Stimulated activated CD8-positive, alpha-beta memory T cell treated with anti-CD3 and anti-CD28 coated beads, Interleukin-7, amount 100 ng/mL, for 4 hours (primary cell): ENCODE measurements at places on chromosomes 5 and 9.

DNA sequence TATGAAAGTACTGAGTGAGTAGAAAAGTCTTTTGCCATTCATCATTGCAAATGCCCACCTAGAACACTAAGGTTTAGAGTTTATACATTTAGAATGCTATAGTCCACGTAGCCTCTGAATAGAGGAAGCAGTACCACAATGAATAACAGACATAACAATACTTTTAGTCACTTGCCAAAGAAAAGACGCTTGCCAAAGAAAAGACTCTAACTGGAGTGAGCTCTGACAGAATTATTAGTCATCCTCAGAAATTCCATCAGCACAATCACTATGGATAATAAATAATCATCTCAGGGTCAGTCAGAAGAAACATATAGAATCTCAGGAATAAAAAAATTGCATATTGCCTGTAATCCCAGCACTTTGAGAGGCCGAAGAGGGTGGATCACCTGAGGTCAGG, 168.5 kb upstream of the TARS1 start:
- no peak for DNase-seq

- no peak for DNase-seq
These were observed 231.2 kb downstream of the ARRDC3 start for GRCh38 chr5:91151947-91152346.

DNA sequence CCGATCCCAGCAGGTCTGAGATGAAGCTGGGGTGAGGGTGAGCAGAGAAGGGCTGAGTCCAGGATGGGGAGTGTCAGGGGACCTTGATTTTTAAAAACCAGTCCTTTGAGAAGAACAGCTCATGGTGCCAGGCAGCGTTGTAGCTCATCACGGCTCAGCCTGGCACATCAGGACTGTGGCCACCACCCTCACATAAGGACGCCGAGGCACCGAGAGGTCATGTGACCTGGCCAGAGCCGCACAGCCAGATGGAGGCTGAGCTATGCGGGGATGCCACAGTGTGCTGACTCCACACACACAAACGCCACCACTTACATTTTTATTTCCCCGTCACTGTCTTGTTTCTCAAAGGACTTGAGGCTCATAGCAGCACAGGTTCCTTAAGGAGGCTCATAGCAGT, 32.9 kb upstream of the CEP72 start:
- DNase-seq: no peak

DNA sequence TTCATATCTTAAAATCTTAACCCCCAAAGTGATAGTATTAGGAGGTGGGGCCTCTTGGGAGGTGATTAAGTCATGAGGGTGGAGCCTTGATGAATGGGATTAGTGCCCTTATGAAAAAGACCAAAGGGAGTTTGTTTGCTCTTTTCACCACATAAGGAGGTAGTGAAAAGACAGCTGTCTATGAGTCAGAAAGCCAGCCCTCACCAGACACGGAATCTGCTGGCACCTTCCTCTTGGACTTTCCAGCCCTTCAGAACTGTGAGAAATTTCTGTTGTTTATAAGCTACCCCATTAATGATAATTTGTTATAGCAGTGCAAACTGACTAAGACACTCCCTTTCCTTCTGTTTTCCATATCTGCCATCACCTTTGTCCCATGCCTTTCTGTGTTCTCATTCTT, 20.8 kb downstream of the IFNB1 start:
- no peak for DNase-seq

DNA sequence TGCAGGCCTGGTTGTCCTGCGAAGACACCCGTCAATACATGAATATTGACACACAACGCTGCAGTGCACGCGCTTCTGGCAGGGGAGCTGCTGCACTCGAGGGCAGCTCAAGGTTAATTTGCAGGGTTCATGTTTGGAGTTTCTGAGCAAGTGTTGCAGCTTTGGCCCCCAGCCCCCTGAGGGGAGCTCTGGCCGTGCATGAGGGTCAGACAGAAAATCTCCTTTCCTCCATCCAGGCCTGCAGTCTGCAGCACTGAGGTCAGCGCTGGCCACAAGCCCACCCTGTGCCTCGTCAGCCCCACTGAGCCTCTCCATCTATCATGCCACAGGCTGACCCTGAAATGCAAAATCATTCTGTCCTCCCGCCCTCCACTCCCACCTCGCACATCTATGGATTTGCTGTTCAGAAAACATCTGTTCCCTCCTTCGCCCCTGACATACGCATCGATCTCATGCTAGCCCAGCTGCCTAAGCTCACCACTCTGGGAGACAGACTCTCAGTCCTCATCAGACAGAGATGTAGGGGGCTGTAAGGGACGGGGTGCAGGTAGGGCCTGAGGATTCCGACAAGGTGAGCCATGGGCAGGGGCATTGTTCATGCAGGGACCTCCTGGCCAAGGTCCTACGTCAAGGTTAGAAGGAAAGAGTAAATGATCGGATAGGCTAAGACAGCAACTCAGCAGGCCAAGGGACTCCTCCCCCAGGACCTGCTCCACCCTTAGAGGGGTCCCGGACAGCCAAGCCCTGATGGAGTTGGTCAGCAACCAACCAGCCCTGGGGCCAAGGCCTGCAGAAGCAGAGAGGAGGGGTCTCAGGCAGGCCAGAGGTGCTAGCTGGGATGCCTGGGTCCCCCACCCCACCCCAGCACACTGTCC, 125.1 kb downstream of the KCNIP1 start:
- no peak for DNase-seq

GRCh38 chr9:22657713-22658112, 211.1 kb downstream of the DMRTA1 start:
- no peak for DNase-seq

GRCh38 chr5:148875205-148875875, 48.9 kb downstream of the ADRB2 start:
- no peak for DNase-seq

- no peak for DNase-seq
These were observed 293.1 kb upstream of the PANK3 start for GRCh38 chr5:168872246-168872645.

DNA sequence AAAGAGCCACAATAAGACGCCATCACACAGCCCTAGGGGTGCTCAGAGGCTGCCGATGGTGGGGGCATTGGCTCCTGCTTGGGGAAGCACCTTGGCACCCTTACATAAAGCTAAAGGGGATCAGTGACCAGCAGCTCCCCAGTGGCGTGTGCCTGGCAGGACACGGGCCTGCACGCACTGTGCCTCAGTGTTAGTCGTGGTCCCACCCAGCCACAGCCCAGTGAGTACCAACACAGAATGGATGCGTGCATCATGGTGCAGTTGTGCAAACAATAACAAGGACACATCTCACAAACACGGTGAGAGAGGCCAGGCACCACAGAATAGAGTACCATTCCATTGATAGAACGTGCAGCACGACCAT, 103.2 kb downstream of the WNK2 start:
- no peak for DNase-seq

DNA sequence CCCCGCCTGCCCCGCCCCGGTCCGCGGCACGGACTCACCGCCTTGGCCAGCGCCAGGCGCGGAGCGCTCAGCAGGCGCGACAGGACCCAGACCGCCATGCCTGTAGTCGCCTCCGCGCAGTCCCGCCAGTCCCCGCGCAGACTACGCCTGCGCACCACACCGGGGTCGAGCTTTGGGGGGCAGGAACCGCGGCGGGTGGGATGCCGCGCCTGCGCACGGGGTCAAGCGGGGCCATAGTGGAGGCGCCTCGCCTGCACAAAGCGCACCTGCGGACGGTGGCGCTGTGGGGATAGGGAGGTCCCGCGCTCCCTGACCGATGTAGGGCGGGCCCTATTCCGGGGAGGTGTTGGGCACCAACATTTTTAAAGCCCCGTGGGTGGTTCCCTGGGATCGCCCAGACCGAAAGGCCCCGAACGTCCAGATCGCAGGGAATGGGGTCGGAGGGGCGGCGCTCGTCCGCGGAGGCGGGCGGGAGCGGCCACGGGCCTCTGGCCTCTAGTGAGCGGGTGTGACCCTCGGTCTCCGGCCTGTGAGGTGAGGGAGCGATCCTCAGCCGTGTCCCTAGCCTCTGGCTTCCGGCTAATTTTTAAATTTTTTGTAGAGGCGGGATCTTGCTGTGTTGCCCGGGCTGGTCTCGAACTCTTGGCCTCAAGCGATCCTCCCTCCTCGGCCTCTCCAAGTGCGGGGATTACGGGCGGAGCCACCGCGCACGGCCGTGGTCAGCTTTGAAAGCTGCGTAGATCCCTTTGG, 70.8 kb upstream of the LPCAT1 start:
- peak; percentile 60 for DNase-seq

DNA sequence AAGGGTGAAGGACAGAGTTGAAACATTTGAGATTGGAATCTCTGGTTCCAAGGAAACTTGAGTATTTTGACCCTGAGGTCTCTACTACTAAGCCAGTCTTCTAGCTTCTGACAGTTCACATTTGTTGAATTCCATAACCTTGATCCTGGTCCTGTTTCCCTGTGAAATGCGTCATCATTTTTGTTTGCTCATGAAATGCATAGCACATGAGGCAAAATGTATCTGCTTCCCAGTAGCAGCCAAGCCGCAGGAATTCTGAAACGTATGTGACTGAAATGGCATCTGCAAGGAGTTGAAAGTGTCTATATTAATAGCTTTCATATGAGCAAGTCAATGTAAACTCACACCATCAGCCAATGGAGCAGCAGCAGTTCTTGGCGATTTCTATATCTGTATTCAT, 307.9 kb downstream of the CSNK1G3 start:
- DNase-seq: no peak

DNA sequence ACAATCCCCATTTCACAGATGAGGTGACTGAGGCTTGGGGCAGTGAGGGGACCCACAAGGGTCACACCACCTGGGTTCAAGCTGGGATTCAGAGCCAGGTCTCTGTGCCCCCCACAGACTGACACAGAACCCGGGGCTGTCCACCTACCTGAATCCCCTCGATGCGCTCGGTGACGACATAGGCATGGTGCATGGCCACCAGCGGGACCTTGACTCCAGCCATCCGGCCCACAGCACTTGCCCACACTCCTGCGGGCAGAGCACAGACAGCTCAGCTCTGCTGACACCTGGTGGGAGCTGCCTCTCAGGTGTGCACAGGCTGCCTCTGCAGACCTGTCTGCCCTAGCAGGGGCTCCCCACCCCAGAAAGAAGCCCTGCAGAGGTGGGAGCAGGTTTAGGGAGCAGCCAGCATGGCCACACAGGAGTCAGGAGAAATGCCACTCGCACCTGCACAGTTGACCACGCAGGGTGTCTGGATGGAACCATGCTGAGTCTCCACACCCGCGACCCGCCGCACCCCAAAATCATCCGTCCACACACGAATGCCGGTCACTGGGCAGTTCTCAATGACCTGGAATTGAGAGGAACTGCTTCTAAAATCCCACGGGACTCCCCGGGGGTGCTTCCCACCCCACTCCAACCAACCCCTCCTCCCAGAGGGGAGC, 8.4 kb downstream of the SARDH start:
- no peak for DNase-seq

DNA sequence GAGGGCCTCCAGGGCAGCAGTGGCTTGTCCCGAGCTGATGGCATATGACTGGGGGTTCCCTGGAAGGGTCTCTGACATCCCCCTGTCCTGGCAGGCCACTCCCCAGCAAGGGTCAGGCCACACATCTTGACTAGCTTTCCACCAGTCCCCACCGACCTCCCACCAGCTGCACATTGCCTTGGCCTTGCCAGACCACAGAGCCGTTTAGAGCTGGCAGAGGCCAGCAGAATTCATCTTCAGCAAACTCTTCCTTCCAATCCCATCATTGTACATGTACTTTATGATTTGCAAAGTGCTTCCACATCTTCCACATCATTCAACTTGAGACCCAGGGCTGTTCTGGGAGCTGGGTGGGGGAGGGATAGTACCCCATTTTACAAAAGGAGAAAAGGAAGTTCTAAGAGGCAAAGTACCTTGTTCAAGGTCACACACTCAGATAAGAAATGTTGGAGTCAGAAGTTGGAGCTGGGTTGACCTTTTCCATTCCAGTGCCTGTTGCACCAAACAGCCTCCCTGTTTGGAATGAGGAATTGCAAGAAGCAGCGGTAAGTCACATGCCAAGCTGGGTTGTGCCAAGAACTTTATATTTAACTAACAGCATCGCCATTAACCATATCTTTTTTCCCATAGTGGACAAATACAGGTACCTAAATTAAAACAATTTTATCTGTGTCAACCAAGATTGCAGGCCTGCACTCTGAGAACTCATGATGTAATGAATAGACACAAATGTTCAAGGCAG, 25.8 kb upstream of the COL15A1 start:
- no peak for DNase-seq

GRCh38 chr5:31707329-31707728, 68.4 kb downstream of the PDZD2 start:
- DNase-seq: no peak

- no peak for DNase-seq
These were observed 15.5 kb upstream of the SHB start for GRCh38 chr9:38084556-38084880.

DNA sequence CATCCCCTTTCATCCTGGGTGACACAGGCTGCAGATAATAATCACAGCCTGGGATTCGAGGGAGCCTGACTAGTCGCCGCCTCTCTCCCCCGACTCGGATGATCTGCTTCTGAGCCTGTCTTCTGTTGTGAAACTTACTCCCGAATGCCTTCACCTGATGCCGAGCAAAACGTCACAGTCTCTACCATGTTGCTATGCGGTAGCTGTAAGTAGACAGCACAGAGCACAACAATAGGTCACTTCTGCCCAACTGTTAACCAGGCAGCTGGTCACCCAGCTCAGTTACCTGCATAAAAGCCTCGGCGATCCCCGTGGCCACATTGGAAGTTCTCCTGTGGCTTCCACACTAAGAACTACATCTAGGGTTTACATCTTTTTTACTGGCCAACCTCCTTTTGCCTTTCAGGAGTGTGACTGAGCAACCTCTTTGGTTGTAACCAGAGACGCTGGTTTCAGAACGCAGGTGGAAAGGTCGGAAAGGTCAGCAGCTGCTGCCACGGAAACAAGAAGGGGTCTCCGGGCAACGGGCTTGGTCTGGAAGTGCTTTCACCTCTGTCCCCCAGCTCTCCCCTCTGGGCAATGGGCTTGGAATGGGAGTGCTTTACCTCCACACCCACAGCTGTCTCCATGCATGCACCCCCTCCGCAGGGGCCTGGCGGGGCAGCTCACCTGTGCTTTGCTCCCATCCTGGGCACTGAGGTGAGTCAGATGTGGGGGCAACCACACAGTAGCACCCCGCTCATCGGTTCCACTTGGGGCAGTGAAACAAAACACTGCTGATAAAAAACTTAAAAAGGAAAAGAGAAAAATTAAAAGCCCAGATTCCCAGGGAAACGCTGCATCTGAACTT, 7.6 kb upstream of the PPP1R26 start:
- no peak for DNase-seq

- DNase-seq: no peak
These were observed 197.4 kb downstream of the CSNK1G3 start for GRCh38 chr5:123709422-123709821.

DNA sequence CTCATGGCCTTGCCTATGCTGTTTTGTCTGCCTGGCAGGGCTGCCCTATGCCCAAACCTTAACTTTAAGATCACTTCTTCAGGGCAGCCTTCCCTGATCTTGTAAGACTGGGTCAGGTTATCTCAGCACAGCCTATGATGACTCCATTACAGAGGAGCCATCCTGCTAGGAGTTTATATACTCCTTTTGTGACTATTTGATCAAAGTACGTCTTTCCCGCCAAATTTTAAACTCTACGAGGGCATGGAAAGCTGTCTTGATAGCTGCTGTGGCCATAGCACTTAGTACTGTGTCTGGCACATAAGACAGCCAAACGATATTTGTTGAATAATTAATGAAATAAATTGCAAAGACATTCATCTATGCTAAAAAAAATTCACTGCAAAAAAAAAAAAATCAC, 60.6 kb downstream of the PPP2R2B start:
- no peak for DNase-seq

GRCh38 chr9:13811876-13812275, 502.1 kb downstream of the NFIB start:
- no peak for DNase-seq

GRCh38 chr9:87567001-87567400, 69.3 kb downstream of the DAPK1 start:
- no peak for DNase-seq
